ENCODE measurements at places on chromosomes 16 and 17.

DNA sequence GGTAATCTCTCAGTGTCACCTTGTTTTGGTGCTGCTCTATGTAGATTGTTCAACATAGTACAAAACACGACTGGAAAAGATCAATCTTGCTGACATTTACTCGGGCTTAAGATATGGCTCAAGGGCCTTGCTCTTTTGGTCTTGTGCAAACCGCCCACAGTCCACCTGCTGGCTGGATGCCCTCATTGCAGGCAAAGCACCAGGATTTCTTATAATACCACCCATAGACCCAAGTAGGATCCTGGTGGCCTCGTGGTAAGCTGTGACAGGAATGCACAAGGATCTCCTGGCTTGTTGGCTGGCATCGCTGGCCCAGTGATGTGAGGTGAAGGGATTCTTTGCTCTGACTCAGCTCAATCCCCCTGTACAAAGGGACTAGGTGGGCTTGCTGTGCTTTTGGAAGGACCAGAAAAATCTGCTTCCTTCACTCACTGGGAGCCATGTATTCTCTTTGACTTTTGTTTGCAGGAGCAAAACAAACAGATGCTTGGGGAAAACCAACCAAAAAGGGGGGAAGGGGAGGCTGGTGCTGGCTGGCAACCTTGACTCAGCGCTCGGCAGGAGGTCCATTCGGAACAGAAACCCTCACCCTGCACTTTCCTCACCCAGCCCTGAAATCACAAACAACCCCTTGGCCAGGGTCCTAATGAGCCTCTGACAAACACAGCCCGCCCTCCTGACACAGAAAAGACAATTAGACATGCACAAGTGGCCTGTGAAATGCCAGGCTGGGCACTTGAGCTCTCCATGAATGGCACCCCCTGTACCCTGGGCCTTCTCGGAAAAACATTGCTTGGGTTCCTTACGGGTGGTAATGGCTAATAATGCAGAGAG is 36.6 kb upstream of the MED9 start:
- peak; percentile 66 for DNase-seq

- DNase-seq: peak; percentile 51
These were observed 500 bp downstream of the MAF start for GRCh38 chr16:79599837-79600637.

- peak; percentile 69 for DNase-seq
These were observed 12.6 kb upstream of the TCF25 start for GRCh38 chr16:89860747-89861304.

DNA sequence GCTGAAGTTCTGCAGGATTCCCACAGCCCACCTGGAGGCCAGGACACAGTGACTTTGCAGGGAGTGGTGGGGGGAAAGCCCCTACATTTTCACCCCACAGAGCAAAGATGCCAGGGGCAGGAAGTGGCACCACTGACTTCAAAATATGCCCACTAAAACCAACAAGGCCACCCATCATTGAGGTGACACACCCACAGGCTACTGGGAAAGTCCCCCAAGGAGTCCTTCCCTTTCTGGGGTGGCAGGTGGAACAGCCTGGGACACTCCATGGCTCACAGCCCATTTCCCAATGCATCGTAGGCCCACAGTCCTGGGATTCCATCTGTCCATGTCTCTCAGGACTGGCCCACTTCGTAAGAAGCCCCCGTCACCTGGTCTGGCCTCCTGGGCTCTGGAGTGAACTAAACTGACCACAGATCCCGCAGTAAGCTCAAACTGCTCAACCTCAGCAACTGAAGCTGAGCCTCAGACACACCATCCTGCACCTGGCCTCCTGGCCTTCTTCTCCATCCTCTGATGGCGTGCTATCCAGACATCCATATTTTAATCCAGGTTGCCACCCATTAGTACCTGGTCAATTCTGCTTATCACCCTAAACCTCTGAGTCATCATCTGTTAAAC is 7.5 kb upstream of the CCL1 start:
- DNase-seq: no peak

- peak; percentile 89 for DNase-seq
These were observed at the start of gene HOXB4 for GRCh38 chr17:48577946-48578615. HOXB4 (minus strand) TSS chr17:48578350; CDS start chr17:48578319, 31 bp downstream.

DNA sequence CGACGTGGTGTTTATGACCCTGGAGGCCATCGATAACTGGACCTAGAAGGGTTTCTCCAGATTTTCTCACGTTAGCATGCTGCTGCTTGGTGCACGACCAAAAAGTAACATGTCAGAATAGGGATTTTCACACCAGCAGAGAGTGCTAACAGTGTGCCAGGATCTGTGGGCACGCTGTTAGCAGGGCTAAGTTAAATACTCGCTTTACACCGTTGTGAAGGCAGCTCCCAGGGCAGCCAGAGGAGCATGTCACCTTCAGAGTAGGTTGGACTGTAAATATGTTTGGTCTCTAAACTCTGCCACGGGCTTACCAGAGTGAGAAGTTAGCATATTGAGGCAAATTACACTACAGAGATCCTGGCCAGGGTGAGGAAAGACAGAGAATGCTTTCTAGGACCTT is 113.2 kb upstream of the TBX2 start:
- DNase-seq: no peak

DNA sequence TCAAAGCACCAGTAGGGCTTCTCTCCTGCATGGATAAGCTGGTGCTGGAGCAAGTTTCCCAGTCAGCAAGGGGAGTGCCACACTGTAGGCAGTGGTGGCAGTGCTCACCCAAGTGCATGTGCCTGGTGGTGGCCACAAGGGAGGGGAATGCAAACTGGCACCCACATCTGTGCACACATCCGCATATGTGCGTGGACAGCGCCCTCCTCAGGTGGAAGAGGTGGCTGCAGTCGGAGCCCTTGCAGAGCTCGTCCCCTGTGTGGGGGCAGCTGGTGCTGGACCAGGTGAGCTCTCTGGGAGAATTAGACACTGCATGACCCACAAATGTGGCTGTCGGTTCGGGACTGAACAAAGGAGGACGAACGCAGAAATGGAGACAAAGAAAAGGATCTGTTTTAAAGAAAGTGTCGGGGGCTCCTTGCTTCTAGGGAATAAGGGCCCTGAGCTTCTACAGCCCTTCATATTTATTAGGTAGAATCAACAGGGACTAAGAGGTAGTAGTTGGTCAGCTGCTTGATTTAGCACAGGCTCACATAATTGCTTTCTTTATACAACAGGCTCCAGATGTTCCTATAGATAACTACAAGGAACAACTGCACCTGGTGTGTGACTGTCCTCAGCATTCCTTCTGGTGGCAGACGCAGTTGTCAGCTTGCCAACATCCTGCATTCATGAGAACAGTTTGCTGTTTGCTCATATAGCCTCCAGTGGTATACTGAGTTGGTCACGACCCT is 5.3 kb upstream of the ZNF689 start:
- DNase-seq: peak; percentile 70

GRCh38 chr17:51000835-51001638 is 119.6 kb downstream of the SPAG9 start:
- peak; percentile 85 for DNase-seq

DNA sequence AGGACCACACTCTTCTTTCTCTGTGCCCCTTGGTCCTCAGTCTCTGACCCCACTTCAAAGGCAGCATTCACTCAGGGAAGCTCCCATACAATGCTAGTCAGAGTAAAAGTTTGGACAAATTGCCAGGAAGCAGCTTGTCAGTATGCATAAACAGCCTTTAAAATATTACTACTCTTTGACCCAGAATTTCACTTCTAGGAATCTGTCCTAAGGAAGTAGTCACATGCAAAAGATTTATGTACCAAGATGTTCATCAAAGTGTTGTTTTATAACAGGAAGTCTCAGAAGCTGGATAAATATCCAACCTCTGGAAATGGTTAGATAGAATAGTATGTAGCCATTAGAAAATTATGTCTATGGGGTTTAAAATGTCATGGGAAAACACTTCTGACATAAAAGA is 31.0 kb downstream of the MAPT start:
- DNase-seq: no peak

GRCh38 chr16:68363658-68364521 is 53.1 kb downstream of the PRMT7 start:
- no peak for DNase-seq

DNA sequence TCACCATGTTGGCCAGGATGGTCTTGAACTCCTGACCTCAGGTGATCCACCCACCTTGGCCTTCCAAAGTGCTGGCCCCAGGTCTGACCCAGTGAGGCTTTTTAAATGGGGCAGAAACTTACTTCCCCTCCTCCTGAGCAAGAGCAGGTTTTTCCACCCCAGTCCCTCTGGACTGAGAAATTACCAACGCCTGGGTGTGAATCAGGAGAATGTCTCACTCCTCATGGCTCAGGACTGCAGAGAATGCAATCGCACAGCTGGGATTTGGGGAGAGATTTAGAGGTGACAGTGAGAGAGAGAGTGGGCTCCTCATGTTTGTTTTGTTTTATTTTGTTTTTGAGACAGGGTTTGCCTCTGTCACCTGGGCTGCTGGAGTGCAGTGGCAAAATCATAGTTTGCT is 203.6 kb downstream of the RAB11FIP4 start:
- DNase-seq: no peak

- DNase-seq: peak; percentile 89
These were observed 5.3 kb upstream of the CAVIN1 start for GRCh38 chr17:42428141-42428944.

DNA sequence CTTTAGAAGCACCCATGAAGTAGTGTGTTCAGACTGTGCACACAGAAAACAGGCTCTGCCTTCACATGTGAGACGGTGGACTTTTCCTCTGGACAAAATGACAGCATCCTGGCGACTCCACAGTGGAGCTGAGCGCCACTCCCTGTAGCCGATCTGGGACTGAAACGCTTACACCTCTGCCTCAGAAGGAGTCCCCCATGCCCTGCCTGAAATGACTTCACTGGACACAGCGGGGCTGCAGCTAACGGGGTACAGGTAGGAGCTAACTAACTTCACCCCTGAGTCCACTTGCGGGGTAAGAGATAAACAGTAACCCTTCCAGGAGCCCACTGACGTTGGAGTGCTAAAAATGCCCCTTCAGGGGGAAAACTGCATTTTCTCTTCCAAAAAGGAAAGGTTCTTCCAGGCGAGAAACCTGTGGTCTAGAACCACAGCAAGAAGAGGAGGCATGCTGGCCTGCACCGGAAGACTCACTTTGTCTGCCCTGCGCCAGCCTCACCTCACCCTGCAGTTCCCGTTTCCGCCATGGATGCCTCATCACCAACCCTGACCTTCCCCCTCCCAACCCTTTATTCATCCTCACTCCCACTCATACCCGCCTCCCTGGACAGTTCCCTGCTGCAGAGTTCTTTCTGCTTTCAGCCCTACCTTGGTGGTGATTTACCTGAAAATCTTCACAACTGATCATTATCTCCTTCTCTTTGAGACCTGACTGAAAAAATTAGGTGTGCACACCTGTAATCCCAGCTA is 19.4 kb upstream of the ENDOV start:
- peak; percentile 44 for DNase-seq

DNA sequence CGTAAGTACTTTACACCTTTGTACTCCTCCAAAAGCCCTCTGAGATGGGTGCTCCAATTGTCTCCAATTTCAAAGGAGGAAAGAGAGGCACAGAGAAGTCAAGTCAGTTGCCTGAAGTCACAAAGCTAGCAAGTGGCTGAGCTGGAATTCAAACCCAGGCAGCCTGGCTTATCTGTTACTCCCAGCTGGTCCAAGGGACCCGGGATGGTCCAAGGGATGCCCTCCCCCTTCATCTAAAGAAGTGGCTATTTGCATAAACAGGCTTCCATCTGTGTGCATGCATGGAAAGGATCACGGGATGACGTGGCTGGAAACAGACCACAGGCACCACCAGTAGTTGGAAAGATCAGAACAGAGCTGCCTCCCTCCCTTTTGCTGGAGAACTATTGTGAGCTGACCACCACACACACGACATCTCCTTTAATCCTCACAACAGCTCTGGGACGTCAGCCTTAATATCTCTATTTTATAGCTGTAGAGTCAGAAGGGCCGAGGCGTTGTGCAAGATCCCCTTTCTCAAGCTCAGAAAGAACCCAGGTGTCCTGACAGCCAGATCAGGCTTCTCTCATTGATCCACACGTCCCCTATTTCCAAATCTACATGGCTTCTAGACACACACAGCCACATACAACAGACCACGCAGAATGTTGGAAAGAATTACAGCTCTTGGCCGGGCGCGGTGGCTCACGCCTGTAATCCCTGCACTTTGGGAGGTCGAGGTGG is 10.9 kb upstream of the COL1A1 start:
- no peak for DNase-seq

- DNase-seq: no peak
These were observed 61.9 kb downstream of the RTN4RL1 start for GRCh38 chr17:1963250-1963649.

- no peak for DNase-seq
These were observed 875 bp downstream of the PRKCB start for GRCh38 chr16:23836404-23837311.

DNA sequence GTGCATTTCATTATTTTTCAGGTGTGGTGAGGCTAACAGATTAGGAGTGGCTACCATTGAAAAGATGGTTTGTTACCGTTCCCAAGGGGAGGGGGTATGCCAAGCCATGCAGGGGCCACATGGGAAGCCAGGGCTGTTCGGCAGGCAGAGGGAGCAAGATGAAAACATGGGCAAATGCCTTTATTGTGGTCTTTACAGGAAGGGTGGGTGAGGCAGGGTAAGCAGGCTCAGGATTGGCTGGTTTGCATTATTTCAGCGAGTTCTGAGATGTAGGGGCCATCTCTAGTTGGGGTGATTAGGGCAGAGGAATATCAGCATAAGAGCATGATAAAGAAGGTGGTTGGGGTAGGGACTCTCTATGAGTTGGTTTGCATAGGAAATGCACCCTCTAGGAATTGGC is 117.6 kb downstream of the CCT6B start:
- DNase-seq: no peak

DNA sequence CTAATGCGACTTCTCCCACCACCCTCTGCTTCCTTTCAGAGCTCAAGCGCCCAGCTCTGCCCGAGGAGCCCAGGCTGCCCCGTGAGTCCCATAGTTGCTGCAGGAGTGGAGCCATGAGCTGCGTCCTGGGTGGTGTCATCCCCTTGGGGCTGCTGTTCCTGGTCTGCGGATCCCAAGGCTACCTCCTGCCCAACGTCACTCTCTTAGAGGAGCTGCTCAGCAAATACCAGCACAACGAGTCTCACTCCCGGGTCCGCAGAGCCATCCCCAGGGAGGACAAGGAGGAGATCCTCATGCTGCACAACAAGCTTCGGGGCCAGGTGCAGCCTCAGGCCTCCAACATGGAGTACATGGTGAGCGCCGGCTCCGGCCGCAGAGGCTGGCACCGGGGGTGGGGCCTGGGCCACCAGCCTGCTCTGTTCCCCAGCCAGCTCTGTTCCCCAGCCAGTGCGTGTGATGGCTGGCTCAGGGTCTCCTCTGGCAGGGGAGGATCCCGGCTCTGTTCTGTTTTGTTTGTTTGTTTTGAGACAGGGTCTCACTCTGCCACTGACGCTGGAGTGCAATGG is 18.7 kb downstream of the CRISPLD2 start:
- DNase-seq: no peak

GRCh38 chr17:2024572-2025219 is 438 bp downstream of the RTN4RL1 start:
- DNase-seq: no peak

GRCh38 chr17:63519972-63520882 is 2.9 kb upstream of the KCNH6 start:
- DNase-seq: no peak

- DNase-seq: no peak
These were observed 2.9 kb downstream of the HIGD1B start for GRCh38 chr17:44850612-44851011.
